Mucosa of descending colon (tissue), 3 donors: ENCODE measurements at places on chromosomes 5 and 9.
A peak's percentile ranks its signal among the peaks of the same experiment; 100 is the strongest.

GRCh38 chr9:121260457-121261106, 7.4 kb upstream of the GSN start:
- DNase-seq = no peak

DNA sequence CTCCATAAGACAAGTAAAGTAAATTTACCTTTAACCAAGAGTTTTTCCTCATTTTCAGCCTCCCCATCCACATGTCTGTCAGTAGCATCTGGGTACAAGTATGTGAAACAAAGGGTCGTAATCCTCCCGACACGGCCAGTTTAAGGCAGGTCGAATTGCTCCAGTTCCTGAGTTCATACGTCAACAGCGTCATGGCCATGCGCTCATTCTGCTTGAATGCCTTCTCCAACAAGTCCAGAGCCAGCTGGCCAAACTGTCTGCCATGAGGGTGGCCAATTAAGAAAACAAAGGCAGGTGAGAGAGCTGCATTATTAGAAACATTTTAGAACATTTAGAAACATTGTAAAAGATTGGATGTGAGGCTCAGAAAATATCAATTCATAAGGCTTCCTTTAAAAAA, 87.5 kb downstream of the TRPM6 start:
- no peak for DNase-seq

DNA sequence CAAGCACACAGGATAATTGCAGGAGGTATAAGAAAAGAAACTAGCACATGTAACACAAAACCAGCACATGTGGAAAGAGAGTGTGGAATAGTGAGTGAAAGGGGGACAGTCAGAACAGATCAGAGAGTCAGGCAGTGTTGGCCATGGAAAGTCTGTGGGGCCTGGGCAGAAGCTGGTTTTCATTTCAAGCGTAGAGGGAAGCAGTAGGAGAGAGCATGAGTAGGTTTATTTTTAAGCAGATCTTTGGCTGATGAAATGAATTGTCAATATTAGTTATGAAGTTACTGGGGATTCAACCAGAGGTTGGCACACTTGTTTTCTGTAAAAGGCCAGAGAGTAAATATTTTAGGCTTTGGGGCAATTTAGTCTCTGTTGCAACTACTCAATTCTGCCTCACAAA, 283.1 kb downstream of the SMARCA2 start:
- DNase-seq = no peak

GRCh38 chr5:149500922-149501582, 50.2 kb downstream of the CSNK1A1 start:
- no peak for DNase-seq

- no peak for DNase-seq
Measured at GRCh38 chr5:53545744-53546143, 14.7 kb upstream of the NDUFS4 start.

DNA sequence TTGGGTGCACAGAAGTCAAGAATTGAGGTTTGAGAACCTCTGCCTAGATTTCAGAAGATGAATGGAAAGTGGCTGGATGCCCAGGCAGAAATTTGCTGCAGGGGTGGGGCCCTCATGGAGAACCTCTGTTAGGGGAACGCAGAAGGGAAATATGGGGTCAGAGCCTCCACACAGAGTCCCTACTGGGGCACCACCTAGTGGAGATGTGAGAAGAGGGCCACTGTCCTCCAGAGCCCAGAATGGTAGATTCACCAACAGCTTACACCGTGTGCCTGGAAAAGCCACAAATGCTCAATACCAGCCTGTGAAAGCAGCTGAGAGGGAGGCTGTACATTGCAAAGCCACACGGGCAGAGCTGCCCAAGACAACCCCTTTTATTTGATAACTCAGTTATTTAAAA, 383.5 kb downstream of the TLE4 start:
- DNase-seq = no peak

- DNase-seq = peak; percentile 62
Measured at GRCh38 chr9:38160613-38161215, 91.7 kb upstream of the SHB start.

DNA sequence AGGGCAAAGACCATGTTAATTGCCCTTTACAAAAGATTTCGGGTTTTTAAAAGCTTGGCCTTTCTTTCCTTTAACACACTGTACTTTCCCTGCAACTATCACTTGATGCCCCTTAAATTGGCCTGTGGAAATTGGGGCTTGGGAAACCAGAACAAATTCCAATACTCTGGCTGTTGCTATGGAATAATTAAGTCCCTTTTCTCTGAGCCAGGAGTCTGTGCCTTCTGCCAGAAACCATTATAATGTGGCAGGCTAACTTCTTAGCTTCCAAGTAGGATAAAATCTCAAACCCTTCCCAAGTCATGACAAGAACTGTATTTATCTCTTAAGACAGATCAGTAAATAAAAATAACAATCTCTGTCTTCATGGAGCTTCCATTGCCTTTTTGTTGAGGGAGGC, 1.1 kb upstream of the SPINK1 start:
- no peak for DNase-seq

- no peak for DNase-seq
Measured at GRCh38 chr9:33198165-33198564, 31.0 kb upstream of the B4GALT1 start.

DNA sequence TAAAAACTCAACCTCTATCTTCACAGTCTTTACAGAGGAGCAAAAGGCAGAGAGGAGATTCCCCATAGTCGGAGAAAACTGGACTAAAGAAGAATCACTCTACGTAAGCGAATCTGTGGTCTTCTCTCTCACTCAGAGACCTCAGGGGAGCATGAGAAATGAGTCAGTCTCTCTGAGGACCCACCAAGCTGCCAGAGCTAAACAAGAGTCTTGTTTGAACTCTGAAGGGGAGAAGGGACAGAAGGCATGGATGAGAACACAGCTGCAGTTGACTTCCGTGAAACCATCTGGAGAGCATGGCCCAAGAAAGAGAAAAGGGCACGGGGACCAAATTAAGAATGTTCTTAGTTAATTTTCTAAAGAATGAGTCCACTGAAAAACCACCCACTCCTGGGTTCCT, 12.8 kb upstream of the MAN2A1 start:
- no peak for DNase-seq

DNA sequence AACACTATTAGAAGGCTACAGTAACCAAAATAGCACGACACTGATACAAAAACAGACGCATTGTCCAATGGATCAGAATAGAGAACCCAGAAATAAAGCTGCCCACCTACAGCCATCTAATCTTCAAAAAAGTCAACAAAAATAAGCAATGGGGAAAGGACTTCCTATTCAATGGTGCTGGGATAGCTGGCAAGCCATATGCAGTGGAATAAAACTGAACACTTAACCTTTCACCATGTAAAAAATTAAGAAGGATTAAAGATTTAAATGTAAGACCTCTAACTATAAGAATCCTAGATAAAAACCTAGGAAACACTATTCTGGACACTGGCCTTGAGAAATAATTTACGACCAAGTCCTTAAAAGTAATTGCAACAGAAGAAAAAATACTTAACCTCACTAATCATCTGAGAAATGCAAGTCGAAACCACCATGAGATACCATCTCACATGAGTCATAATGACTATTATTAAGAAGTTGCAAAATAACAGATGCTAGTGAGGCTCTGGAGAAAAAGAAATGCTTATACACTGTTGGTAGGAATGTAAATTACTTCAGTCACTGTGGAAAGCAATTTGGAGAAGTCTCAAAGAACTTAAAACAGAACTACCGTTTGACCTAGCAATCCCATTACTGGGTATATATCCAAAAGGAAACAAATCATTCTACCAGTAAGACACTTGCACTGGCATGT, 203.3 kb upstream of the CDH9 start:
- no peak for DNase-seq

DNA sequence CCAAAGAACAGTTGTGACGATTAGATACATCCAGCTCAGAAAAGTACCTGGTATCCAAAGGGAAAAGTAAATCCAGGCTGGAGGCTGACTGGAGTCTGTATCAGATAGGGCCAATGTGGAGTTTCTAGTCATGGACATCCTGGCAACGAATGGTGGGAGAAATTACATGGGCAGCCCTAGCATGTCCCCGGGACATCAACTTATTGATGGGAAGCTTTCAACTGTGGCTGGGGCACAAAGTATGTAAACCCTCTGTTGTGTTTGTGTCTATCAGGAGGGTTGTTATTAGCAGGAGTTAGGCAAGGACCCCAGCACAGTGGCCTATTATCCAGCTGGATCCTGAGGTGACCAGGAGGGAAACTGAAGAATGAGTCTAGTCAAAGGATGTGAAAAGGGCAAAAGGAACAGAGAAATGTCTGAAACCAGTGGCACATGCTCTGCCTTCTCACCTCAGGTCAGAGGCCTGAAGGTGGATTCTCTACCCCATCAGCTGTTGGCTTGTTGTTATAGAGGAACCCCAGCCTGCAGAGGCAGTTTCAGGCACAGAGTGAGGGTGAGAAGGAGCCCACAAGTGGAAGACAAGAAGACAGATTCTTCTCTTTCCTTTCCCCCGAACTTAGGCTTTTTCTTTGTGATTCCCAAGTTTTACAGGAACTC, 19.9 kb downstream of the IFNW1 start:
- DNase-seq = no peak
